ENCODE measurements at places on chromosomes 5 and 9.

DNA sequence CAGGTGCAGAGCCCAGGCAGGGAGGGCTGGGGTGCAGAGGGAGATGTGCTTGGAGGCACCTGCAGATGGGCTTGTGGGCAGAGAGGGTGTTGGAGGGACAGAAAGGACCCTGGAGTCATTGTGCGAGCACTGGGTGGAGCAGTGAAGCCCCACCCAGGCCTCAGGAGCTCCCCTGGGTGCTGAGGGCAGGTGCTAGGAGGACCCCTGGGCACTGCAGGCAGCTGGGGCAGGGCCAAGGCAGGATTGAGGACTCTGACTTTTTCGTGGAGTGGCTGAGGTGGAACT, 10.3 kb upstream of the SLC6A18 start:
- no peak for DNase-seq

DNA sequence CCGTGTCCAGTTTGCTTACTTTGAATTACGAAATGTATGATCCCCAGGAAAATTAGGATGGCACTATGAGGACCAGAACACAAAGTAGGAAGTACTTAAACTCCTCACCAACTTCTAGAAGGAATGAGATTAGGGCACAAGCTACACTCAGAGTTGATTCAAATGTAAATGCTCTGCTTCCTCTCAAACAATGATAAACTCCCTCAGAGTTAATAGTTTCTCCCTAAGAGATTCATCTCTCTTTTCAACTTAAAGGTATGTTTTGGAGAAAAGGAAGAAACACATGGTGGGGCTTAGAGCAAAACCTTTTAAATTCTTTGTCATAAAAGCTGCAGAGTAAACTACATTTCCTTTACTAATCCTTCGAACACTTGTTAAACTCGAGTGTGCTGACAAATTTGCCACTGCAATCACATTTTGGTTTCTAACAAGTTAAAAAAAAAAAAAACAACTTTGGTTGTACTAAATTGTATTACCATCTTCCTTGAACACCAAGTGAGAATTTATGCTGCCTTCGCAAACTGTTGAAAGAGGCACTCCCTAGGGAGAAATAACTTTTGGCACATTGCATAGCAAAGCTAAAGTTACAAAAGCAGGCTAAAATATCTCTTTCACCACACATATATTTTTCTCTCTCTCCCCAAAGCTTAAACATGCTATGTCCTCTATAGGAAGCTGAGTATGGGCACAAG, 66.6 kb downstream of the DENND1A start:
- no peak for DNase-seq

- no peak for DNase-seq
Observed at GRCh38 chr5:61918611-61919010, 387.4 kb upstream of the KIF2A start.

DNA sequence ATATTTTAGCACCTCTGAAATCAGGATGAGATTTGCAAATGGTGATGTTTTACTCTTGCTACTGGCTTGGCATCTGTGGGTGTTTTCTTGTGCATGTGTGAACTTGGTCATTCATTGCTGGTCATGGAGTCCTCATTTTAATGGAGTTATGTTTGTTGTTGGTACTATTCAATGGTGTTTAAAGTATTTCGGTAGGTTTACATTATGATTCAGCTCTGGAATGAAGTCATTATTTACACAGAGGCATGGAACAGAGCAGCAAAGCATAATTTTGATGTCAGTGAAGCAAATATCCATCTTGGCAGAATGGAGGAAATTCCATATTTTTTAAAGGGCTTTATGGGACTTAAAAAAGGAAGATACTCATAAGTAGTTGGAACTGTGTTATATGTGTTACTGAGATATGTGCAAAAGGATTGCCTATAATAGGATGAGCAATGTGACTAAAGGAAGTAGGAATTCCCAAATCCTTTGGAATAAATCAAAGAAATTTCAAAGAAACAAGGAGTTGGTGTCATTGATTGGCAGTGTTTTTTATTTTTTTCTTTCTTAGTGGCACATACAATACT, 147.4 kb downstream of the ACTBL2 start:
- DNase-seq, result no peak

DNA sequence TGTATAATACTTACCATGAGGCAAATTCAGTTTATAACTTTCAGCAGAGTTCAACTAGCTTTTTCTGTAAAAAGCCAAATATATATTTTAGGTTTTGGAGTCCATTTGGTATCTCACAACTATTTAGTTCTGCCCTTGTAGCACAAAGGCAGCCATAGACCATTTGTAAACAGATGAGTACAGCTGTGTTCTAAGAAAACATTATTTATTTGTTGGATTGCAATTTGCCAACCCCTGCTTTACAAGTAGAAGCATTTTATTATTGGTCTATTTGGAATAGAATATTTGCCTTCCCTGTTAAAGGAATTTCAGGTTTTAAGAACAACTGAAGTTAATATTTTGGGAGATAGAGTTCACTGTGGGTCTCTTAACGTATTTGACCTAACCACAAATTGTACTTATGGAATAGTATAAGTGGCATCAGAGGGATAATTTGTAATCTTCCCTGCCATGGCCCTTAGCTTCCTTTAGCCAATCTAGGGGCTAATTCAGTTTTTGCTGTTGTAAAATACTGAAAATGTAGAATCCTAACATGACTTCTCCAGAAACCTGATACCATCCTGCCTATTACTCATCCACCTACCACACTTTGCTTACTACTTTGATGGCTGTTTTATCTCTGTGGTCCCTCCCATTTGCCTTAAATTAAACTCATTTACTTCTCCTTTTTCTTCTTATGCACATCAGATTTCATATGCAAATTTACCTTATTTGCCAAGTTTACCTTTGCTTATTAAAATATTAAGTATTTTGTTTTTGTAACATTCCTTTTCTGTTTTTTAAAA, 109.2 kb downstream of the DMXL1 start:
- DNase-seq, result no peak

GRCh38 chr5:1217596-1218206, 7.5 kb upstream of the SLC6A18 start:
- no peak for DNase-seq

DNA sequence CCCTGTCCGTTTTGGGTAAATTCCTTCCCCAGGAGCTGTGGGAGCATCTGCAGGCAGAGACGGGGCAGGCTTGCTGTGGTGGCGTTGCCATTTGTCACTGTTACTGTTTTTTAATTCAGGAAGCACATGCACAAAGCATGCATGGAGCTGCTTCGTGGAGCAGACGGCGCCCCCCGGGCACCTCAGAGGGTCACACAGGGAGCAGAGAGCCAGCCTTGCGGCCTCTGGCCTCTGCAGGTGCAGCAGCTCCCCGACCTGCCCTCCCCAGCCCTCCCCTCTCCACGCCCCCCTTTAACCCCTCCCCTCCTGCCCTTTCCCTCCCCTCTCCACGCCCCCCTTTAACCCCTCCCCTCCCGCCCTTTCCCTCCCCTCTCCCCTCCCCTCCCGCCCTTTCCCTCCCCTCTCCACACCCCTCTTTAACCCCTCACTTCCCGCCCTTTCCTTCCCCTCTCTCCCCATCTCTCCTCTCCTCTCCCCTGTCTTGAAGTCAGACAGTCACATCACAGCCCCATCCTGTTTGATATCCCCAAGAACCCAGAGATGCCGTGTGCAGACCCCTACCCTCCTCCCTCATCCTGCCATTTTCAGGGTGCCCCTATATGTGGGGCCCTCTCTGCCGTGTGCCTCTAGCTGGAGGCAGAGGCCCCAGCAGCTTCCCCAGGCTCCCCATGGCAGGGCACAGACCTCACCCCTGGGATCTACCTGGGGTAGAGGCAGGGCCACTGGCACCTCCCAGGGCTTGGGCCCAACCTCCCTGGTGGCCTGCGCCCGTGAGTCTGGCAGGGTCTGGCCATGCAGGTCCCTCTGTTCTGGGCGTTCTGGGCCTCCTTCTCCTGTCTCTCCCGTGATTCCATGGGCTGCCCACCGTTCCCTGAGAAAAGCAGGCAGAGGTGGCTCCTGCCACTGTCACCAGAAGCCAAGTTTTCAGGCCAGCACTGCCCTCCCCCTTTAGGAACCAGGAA, 29.6 kb upstream of the UBAC1 start:
- peak; percentile 82 for DNase-seq

GRCh38 chr5:72107901-72108201, 576 bp downstream of the MAP1B start:
- peak; percentile 42 for DNase-seq
